ENCODE measurements at places on chromosomes 1 and 21.

GRCh38 chr1:150567717-150568593 is 11.5 kb downstream of the MCL1 start:
- DNase-seq, result no peak

GRCh38 chr1:41285818-41286217 is 43.7 kb upstream of the SCMH1 start:
- no peak for DNase-seq

DNA sequence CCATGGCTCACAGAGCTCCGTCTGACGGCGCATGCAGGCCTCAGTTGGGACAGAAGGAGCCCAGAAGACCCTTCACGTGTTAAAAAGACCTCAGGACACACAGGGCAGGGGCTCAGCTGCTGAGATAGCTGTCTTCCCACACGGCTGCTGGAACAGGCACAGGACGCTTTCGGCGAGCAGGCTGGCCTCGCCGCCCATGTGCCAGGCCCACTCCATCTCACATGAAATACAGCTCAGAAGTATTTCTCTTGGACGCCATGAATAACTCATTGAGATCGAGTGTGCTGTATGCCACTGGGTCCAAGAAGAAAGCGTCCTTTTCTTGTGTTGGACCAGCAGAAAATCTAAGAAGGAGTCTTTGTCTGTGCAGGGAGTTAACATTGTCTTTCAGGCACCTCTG is 69.6 kb downstream of the SIM2 start:
- no peak for DNase-seq

DNA sequence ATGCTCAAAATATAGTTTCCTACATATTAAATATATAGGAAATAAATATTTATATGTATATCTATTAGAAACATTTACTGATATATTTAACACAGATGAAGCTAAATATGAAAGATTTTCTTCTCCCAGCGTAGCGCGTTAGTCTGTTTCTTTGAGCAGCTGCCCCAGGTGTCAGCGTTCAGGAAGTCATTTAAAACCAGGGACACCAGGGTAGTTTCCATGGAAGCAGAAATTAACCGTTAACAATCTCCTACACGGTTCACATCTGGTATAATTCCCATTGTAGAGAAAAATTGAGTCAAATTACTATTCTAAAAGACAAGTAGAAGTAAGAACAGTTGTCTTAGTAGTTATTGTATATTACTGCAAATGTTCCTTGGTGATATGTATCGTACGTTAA is 1443.7 kb downstream of the MRPL39 start:
- peak; percentile 47 for DNase-seq

DNA sequence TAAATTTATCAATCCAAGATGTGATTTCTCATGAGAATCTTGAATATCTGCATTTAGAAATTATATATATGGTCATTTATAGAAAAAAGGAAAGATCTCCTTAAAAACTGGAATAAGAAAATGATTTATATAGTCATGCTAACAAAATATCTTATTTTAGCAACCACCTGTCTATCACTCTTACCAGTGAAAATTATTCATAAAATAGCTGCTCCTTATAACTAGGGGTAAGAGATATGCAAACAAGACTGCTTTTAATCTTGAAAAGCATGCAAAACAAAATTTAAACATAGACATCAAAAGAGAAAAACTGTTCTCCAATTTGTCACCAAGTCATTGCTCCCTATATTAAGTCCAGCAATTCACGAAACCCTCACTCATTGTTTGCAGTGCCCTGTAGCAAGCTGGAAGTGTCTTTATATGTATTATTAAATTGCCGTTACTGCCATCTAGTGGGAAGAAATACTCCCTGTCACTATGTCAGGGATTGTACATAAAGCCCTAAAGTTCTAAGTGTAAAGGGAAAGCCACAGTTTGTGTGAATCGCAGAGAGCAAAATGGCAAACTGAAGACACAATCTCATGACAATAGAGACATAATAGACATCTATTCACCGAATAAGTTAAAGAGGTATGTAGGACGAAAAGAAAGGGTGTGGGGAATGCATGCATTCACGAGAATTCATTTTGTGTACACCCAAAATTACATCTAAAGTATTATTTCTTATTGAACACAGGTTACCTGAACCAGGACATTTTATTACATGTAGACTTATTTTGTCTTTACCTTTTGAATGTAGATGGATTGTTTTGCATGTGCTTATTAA is 600.5 kb downstream of the USP25 start:
- DNase-seq, result no peak

- no peak for DNase-seq
Measured at GRCh38 chr1:61139775-61140549, 57.6 kb downstream of the NFIA start.

GRCh38 chr21:44330698-44331097 is 8.5 kb downstream of the CFAP410 start:
- DNase-seq, result no peak

- DNase-seq, result no peak
Measured at GRCh38 chr1:23624440-23624839, 65.1 kb upstream of the ID3 start.

DNA sequence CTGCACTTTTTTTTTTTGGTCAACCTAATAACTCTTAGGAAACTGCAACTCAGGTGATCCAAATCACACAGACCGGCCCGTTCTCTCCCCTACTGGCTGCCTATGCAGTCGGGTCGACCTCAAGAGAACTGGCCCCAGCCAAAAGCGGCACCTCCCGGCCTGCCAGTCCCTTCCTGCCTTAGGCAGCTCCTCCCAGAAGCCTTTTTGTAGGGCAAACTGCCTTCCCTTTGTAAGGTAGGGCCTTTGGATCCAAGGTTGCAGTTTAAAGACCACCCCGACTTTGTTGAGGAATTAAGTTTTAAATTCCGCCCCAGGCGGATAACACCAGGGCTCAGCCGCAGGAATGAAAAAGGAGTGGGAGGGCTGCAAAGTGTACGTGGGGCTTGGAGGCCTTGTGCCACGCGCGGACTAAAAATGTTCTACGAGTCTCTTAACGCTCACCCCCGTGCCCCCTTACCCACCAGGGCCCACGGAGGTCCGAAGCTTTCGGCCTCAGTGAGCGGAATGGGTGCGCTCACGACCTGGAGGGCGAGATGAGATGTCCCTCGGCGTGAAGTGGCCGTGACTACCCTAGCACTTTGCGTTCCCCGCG is 642 bp upstream of the ST3GAL3 start:
- DNase-seq, result no peak

GRCh38 chr21:39156024-39156423 is 27.2 kb downstream of the PSMG1 start:
- no peak for DNase-seq

- no peak for DNase-seq
Measured at GRCh38 chr1:86567878-86568277, 21.0 kb downstream of the CLCA4 start.

DNA sequence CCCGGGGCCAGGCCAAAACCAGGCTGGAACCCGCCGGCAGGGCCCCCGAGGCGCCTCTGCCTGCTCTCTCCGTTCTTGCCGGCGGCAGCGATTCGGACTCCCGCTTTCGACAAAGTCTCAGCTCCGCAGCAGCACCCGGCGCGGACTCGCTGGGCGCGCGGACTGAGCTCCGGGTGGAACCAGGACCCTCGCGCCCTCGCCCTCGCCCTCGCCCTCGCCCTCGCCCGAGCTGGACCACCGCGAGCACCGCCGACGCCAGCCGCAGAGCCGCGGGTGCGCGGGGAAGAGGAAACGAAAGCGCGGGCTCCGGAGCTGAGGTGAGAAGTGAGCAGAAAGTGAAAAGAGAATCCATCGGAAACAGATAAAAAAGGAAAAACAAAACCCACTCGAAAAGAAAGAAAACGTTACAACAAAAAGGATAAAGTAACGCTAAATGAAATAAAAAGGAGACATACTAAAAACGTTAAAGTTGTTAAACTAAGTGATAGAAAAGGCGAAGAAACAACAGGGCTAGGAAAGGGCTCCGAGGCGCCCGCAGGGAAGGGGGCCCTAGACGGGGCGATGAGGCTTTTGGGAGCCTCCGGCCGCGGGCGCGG is 64.9 kb downstream of the MEF2D start:
- no peak for DNase-seq

GRCh38 chr1:230044729-230045128 is 22.3 kb upstream of the GALNT2 start:
- no peak for DNase-seq

- no peak for DNase-seq
Measured at GRCh38 chr1:23470282-23471070, 13.5 kb downstream of the ASAP3 start.

- no peak for DNase-seq
Measured at GRCh38 chr1:206684003-206684402, 702 bp upstream of the MAPKAPK2 start.

DNA sequence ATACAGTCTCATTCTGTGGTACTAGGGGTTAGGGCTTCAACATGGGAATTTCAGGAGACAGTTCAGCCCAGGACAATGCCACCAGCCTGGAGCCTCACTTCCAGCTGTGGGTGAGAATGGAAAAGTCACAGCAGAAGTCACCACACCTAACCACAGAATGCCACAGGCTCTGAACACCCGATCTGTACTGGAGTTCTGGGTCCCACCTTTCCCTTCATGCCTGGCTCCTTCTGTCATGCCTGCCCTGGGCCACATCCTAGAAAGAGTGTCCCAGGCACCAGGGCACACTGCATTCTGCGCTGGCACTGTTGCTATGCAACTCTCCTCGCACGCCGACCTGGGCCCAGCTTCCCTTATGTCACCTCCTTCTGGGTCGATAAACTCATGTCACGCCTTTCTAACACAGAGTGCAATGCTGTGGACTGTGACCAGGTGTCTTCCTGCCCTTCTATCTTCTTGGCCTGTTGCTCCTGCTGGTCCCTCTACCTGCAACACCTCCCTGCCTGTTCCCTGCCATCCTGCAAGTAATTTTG is 21.2 kb downstream of the RCSD1 start:
- no peak for DNase-seq

- DNase-seq, result no peak
Measured at GRCh38 chr1:167561753-167562152, 8.2 kb upstream of the CREG1 start.

GRCh38 chr1:161066694-161067093 is 3.0 kb downstream of the ARHGAP30 start:
- DNase-seq, result no peak

- DNase-seq, result no peak
Measured at GRCh38 chr1:171816300-171816901, 24.9 kb upstream of the DNM3 start.

DNA sequence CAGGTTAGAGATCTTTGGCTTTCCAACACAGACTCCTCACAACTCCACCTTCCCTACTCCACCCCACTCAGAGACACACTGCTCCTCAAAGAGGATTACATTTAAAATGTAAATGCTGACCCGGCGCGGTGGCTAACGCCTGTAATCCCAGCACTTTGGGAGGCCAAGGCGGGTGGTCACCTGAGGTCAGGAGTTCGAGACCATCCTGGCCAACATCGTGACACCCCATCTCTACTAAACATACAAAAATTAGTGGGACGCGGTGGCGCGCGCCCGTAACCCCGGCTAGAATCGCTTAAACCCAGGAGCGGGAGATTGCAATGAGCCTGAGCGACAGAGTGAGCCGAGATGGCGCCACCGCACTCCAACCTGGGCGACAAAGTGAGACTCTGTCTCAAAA is 1.8 kb upstream of the ANP32E start:
- no peak for DNase-seq

DNA sequence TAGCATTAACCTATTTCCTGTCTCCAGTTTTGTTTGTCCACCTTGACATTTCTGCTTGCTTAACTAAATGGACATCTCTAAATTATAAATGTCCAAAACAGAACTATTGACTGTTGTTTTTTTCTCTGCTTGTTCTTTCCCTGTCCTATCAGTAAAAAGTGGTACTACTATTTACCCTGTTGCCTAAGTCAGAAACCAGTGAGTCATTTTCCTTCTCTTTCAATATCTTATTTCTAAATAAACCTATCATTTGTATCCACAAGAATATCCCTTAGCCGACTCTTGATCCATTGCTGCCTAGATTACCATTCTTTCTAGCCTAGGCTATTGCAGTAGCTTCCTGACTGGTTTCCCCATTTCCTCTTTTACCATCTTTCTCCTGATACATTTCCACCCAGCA is 22.5 kb downstream of the MIER1 start:
- DNase-seq, result no peak

- no peak for DNase-seq
Measured at GRCh38 chr1:228089519-228090380, 7.2 kb downstream of the ARF1 start.

GRCh38 chr21:35349376-35350080 is 300.4 kb upstream of the RUNX1 start:
- DNase-seq, result no peak

DNA sequence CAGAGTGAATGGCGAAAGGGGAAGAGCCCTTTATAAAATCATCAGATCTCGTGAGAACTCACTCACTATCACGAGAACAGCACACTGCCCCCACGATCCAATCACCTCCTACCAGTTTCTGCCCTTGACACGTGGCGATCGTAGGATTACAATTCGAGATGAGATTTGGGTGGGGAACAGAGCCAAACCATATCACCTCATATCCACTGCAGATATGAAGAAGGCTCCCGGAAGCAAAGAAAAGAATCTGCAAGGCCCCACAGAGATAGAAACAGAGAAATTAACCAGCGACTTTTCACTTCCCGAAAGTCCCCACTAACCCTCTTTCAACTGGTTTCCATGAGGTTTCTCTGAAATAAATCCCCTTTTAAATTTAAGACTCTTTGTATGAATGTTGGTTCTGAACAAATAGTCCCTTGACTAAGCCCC is 86.2 kb upstream of the IRF2BP2 start:
- no peak for DNase-seq

GRCh38 chr1:198630863-198631262 is 8.0 kb upstream of the PTPRC start:
- DNase-seq, result no peak

DNA sequence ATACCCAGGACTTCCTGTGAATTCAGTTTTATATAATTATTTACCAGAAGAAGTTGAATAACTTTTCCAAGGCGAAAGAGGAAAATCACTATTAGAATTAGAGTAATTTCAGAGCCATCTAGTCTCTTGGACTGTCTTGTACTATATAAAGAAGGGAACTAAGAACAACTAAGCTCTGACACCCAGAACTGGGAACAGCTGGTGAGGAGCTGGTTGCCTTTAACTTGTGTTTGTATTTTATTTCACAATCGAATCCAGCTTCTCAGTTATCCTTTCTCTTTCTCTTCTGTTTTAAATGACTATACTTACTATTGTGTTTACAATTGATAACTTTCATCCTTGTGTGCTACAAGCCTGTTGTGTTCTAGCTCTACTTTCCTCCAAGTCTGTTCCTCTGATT is 8.4 kb downstream of the SNX27 start:
- DNase-seq, result no peak

DNA sequence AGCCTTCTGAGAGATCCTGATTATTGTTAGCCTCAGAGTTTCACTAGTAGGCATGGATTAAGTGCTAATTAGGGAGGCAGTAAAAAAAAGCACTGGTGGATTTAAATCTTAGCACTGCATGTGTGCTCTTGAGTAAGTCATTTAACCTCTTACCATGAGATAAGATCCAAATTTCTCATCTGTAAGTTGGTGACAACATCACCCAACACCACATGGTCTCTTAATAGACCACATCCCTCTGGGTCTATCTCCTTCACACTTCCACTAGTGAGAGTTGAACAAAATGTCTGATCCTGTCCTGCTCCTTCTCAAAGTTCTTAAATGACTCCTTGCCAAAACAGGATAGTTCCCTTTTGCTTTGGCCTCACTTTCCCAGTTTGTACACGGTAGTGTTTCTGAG is 29.5 kb upstream of the DMRTA2 start:
- no peak for DNase-seq

GRCh38 chr1:70038025-70038424 is 167.4 kb downstream of the LRRC40 start:
- no peak for DNase-seq

GRCh38 chr1:85024736-85025135 is 23.6 kb downstream of the MCOLN3 start:
- no peak for DNase-seq

GRCh38 chr1:29259802-29260441 is 23.6 kb downstream of the PTPRU start:
- no peak for DNase-seq
